GM19239 (cell line): ENCODE measurements at places on chromosomes 5 and 9.

- no peak for DNase-seq
Measured at GRCh38 chr5:36028816-36029465, 37.7 kb downstream of the UGT3A2 start.

GRCh38 chr5:141363952-141364660 lies at the start of gene PCDHGA5:
Gene PCDHGA5 (plus strand): TSS chr5:141364162. CDS start chr5:141364331, 169 bp downstream.
- no peak for DNase-seq

GRCh38 chr9:97220894-97221477 lies 86.5 kb upstream of the CCDC180 start:
- no peak for DNase-seq

DNA sequence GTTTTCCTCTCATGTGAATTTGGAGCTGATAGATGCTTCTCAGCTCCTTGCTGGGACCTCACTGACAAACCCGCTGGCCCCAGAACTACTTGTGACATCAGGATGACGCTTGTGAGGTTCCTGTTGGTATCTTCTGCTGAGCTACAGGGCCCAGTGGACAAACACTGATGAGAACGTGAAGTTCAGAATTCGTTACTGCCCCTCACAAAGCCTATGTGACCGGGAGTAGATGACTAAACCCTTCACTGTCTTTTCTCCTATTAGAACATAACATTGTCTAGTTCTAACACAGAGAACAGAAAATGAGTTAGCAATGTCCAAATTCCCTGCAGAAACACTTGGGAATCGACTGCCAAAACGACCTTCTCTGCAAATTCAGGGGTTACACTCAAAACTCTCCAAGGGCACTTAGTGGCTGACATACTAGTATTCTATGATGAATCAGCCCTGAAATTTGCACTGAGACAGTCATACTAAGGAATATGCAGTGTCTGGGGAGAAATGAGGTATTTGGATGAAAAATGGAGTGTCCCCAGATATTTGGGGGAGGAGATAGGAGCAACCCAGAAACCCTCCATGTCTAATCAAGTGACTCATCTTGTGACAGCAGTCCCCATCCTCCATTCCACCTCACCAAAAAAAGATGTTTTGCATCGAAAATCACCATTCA lies 143.2 kb upstream of the TRIM32 start:
- DNase-seq: no peak

GRCh38 chr5:122312591-122313406 lies 762 bp downstream of the SNCAIP start:
- DNase-seq: no peak

GRCh38 chr5:115854139-115854538 lies 12.4 kb downstream of the AP3S1 start:
- DNase-seq: no peak

- DNase-seq: no peak
Measured at GRCh38 chr5:83562791-83563557, 91.4 kb downstream of the VCAN start.

DNA sequence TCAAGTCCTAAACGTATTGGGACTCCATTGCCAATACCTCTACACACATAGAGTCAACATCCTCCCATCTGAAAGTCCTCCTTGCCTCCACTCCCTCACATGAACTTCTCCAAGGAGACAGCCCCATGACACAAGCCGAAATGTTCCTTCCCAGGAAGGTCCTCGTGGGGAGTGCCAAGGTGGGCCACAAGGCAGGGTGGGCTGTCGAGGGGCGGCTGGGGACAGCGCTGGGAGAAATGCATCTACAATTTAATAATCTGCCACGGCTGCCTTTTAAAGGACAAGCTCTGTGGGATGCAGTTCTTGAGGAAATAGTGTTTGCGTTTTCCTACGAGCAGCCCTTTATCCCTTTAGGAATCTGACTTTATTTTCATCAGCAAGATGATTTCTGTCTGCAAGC lies 138.7 kb downstream of the GABBR2 start:
- no peak for DNase-seq
